ENCODE measurements at places on chromosomes 5 and 9.
A peak's percentile ranks its signal among the peaks of the same experiment; 100 is the strongest.

- no peak overlapping the region for H3K4me3 ChIP-seq
- H3K27ac ChIP-seq: no peak overlapping the region
- no peaks in the 10 kb centered on the region for H3K4me1 ChIP-seq
- no peaks in the 10 kb centered on the region for H3K27me3 ChIP-seq
- DNase-seq: no peak
- H3K36me3 ChIP-seq: no peaks in the 10 kb centered on the region
Observed at GRCh38 chr5:17819783-17820182, 185.5 kb downstream of the TAF11L14 start.

DNA sequence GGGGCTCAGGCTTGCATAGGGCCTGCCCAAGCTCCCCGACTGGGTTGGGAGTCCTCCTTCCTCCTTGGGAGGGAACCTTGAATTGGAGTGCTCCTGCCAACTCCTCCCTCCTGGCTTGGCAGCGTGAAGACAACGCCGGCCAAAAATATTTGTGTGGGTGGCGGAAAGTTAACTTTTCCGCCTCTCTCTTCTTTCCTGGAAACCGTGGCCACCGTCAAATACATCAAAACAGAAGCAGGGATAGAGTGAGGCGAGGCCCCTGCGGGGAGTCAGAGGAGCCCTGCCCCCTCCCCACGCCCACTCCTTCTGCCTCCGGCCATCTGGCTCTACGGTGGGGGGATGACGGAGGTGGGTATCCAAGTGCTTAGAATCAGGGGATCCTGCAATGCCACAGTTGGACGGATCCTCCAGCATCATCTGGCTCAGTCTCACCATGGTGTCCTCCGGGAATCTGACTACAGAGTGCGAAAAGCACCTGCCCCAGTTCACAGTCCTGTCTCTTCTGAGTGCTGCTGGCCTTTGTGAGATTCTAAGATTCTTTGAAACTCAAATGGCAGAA lies 25.2 kb upstream of the SYNPO start:
- H3K36me3 ChIP-seq: no peaks in the 10 kb centered on the region
- no peak overlapping the region for H3K27ac ChIP-seq
- H3K27me3 ChIP-seq: peaks cover 7% of the 10 kb centered on the region
- no peak overlapping the region for H3K4me3 ChIP-seq
- no peaks in the 10 kb centered on the region for H3K4me1 ChIP-seq
- DNase-seq: no peak

GRCh38 chr5:109411149-109411514 lies 1.4 kb upstream of the PJA2 start:
- no peak for DNase-seq
- H3K36me3 ChIP-seq: peaks cover 16% of the 10 kb centered on the region
- no peaks in the 10 kb centered on the region for H3K27me3 ChIP-seq
- peak overlapping the region; percentile 95 for H3K4me3 ChIP-seq

DNA sequence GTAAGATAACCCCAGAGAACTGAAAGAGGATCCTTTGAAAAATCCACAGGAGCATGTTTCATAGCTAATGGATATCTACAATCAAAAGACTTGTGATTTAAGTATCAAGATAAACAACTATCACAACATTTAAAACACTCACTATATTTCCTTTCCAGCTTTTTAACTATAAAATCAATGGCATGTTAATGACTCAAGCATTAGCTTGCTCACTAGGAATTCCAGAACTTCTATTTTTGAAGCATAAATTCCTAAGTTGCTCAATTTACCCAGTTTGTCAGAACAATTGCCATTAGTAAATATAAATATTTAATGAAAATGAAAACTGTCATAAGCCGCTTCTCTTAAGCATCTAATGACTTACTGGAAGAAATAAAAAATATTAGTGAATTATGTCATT lies 355.3 kb downstream of the PRELID2 start:
- H3K27ac ChIP-seq: no peak overlapping the region
- H3K27me3 ChIP-seq: no peaks in the 10 kb centered on the region
- no peak for DNase-seq
- H3K4me3 ChIP-seq: no peak overlapping the region
- no peaks in the 10 kb centered on the region for H3K4me1 ChIP-seq

- H3K27me3 ChIP-seq: peaks cover 21% of the 10 kb centered on the region
- H3K27ac ChIP-seq: no peak overlapping the region
- no peak overlapping the region for H3K4me3 ChIP-seq
Observed at GRCh38 chr5:94807985-94808384, 189.5 kb downstream of the SLF1 start.

GRCh38 chr5:81156732-81157131 lies 76.4 kb upstream of the CKMT2 start:
- H3K4me3 ChIP-seq: no peak overlapping the region
- H3K4me1 ChIP-seq: no peaks in the 10 kb centered on the region
- no peak overlapping the region for H3K27ac ChIP-seq
- peaks cover 7% of the 10 kb centered on the region for H3K36me3 ChIP-seq
- H3K27me3 ChIP-seq: no peaks in the 10 kb centered on the region

All from activated T-helper 2 cell treated with anti-CD3 and anti-CD28 coated beads, Interferon-gamma antibody, Interleukin-2, Interleukin-4, amounts not matched to agents 10 μg/mL and 5 μg/mL and 100 μg/mL, durations not matched to agents 14 hours and 24 hours and 36 hours (primary cell).